ENCODE measurements at places on chromosomes 1 and 21.
A peak's percentile ranks its signal among the peaks of the same experiment; 100 is the strongest.

- peak; percentile 50 for DNase-seq
Measured at GRCh38 chr1:10692401-10693021, 103.9 kb downstream of the CASZ1 start.

DNA sequence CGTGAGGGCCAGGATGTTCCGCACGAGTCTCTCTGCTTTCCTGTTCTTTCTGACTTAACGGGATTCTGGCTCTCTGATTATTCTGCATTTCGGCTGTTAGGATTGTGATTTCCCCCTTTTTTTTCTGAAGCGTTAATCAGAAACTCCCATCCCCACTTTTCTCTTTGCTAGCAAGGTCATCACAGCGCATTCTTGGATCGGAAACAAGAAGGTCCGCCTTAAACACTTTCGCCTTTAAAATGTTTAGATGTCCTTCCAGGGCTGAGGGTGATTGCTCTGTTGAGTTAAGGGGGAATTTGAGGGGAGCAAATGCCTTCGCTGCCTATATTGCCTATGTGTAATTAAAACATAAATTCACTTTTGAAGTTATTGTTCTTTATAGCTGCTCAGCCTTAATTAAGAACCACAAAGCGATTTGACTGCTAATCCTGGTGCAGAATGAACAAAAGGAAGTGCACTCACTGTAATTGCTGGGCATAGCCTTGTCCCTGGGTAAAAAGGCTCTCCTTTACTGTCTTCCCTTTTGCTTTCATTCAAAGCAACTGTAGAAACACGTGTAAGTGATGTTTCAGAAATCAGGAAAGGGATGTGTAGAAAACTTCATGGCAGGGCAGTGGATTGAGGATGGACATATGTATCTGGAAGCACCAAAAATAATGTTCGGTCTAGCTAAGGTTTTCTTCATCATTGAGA is 1.2 kb downstream of the LAMC1 start:
- DNase-seq: no peak

- DNase-seq: peak; percentile 15
Measured at GRCh38 chr1:195939844-195940243, 668.4 kb downstream of the KCNT2 start.

GRCh38 chr21:31688603-31689368 is 29.3 kb downstream of the SOD1 start:
- DNase-seq: no peak

DNA sequence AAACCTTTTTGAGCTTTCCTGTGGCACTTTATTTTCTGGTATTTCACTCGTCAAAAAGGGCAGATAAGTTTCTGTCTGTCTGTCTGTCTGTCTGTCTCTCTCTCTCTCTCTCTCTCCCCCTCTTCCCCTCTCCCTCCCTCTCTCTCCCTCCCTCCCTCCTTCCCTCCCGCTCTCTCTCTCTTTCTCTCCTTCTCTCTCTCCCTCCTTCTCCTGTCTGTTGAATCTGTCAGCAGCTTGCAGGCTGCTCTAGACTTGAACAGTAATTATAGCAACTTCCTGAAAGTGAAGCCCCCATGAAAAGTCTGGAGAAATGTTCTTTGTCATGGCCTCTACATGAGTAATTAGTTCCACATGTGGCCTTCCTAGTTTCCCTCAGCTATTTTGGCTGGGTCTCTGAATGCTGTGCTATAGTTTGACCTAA is 275.2 kb upstream of the C1orf105 start:
- DNase-seq: no peak

- DNase-seq: no peak
Measured at GRCh38 chr1:159960721-159961381, 6.8 kb upstream of the SLAMF9 start.

DNA sequence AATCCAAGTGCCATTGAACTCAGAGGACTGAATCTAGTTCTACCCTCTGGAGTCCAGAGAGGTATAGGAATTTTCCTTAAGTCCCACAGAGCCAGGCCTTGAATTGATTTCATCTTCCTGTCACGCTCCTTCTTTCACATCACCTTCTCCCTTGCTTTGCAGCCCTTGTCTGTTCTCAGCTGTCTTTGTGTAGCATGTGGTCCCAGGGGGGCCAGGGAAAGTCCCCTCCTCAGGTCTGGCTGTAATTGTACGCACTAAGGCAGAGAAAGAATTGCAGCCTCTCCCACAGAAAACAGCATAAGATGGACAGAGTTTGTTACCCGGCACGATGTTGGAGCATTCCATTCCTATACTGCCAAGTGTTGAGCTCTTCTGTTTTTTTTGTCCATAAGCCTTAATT is 153.6 kb downstream of the FAM78B start:
- DNase-seq: no peak

GRCh38 chr1:53769780-53770179 is 30.8 kb upstream of the GLIS1 start:
- no peak for DNase-seq

GRCh38 chr1:69070660-69071373 is 496.9 kb upstream of the LRRC7 start:
- no peak for DNase-seq

DNA sequence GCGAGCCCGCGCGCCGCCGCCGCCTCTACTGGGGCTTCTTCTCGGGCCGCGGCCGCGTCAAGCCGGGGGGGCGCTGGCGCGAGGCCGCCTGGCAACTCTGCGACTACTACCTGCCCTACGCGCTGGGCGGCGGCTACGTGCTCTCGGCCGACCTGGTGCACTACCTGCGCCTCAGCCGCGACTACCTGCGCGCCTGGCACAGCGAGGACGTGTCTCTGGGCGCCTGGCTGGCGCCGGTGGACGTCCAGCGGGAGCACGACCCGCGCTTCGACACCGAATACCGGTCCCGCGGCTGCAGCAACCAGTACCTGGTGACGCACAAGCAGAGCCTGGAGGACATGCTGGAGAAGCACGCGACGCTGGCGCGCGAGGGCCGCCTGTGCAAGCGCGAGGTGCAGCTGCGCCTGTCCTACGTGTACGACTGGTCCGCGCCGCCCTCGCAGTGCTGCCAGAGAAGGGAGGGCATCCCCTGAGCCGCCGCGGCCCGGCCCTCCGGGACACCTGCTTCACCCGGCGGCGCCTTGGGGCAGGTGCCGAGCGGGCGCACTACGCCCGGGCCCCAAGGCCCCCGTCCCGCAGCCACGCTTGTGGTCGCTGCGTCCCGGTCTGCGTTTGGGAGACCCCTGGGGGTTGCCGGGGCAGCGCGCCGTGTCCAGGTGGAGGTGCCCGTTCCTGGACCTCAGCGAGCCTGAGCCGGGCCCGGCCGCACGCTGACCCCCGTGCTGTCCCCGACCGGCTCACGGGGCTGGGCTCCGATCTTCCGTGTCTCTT is 944 bp downstream of the B3GALT6 start:
- DNase-seq: no peak

- DNase-seq: peak; percentile 90
Measured at GRCh38 chr1:205301205-205301821, 20.2 kb downstream of the NUAK2 start.

GRCh38 chr1:110091381-110091780 is 20.9 kb upstream of the UBL4B start:
- no peak for DNase-seq

GRCh38 chr1:59814901-59815825 is at the start of gene HOOK1:
Gene HOOK1 (plus strand): TSS chr1:59814949. CDS start chr1:59815118, 169 bp downstream.
- peak; percentile 36 for DNase-seq

DNA sequence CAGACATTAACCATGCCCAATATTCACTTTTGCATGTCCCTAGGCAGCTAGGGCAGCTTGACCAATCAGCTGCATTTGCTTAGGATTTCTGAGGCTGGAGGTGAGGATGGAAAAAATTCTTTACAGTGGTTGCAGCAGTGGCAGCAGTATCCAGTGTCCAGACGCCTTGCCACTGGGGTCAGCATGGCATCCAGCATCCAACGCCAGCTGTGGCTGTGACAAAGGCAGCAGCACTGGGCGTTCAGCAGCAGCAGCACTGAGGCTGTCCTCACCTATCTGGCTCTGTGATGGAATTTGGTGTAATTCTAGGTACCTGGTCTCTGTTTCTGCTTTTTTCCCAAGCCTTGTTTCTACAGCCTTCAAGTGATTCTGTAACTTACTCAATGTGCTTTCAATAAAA is 15.5 kb downstream of the RHBDL2 start:
- no peak for DNase-seq

DNA sequence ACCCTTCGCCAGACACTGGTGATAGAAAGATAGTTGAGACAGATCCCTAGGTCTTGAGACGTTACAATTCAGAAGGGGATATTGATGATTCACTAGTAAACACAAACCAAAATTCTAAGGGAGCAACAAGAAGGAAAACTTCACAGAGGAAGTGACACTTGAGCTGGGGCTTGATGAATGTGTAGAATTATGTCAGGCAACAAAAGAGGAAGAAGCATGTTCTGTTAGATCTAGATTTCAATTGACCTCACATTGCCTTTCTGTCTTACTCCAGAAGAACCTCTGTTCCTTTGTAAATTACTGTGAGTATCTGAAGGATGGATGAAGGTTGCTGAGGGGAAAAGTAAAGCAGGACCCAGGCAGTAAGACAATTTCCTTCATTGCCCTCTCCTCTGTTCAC is 328.2 kb downstream of the KCTD3 start:
- no peak for DNase-seq

GRCh38 chr1:233565313-233565712 is 48.6 kb upstream of the KCNK1 start:
- no peak for DNase-seq

DNA sequence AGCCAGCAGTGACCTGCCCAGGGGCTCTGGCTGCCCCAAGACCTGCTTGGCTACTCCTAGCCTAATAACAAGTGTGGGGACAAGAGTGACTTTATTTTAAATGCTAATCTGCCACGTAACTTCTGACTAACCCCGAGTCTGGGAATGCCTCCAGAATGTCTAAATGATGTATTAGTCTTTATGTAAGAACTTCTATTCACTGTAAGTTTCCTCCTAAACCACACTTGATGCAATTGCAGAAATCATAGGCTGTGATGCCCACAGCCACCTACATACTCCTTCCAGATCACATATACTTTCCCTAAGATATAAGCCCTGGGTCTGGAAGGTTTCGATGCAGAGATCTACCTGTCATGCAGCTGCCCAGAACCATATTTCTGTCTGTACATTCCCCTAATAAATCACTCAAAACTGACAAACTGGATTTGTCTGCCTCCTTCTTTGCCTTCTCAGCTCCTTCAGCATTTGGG is 5.9 kb upstream of the VPS45 start:
- no peak for DNase-seq

- DNase-seq: peak; percentile 55
Measured at GRCh38 chr1:1304331-1305299, 3.1 kb downstream of the ACAP3 start.

GRCh38 chr1:43619996-43620920 is 29.7 kb upstream of the KDM4A start:
- DNase-seq: peak; percentile 17

DNA sequence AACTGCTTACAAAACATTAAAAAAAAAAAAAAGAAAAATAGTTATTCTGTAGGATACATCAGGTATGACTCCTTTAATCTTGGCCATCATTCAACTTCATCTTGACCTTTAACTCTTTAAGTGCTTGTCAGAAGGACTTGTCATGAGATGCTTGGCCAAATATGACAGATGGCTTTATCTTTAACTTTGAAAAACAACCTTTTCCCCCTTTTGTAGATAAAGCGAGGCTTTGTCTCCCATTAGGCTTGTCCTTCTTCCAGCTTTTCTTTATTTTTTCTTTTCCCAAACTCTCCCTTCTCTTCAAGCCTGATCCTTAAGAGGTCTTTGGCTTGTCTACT is 2.3 kb downstream of the SRSF10 start:
- DNase-seq: no peak

- no peak for DNase-seq
Measured at GRCh38 chr1:159188375-159188788, 16.3 kb upstream of the ACKR1 start.

DNA sequence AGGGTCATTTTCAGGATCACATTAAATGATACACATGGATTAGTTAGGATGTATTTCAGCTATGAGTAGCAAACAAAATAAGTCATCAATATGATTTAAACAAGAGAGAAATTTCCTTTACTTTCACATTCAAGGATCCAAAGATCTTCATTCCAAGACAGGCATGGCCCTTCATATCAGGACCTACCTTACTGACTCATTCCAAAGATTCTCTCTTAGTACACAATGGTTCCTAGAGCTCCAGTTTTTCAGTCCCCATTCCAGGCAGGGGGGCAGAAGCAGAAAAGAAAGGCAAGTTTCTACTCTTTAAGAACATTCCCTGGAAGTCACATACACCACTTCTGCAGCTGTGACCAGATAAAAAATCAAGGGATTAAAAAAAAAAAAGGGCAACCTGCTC is 23.7 kb downstream of the RGS2 start:
- no peak for DNase-seq

DNA sequence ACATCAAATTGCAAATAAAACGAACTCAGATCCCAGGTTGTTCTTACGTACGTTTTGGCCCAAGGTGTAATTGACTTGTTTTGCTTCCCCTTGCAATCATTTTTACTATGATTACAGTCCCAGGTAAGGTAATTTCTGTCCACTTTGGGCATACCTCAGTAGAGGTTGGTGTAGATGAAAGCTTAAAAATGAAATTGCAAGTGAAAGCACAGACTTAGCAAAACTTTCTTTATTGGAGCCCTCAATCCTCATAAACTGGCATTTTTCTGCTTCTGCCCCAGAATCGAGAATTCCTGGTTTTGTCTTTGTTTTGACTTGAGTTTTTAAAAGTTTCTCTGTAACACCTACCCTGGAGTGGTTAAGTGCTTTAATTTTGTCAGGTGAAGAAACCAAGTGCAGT is 9.4 kb downstream of the MRPS6 start:
- no peak for DNase-seq

- DNase-seq: peak; percentile 78
Measured at GRCh38 chr1:93667642-93668041, 14.0 kb downstream of the BCAR3 start.

GRCh38 chr21:27024301-27024700 is 57.4 kb upstream of the ADAMTS5 start:
- DNase-seq: peak; percentile 51

DNA sequence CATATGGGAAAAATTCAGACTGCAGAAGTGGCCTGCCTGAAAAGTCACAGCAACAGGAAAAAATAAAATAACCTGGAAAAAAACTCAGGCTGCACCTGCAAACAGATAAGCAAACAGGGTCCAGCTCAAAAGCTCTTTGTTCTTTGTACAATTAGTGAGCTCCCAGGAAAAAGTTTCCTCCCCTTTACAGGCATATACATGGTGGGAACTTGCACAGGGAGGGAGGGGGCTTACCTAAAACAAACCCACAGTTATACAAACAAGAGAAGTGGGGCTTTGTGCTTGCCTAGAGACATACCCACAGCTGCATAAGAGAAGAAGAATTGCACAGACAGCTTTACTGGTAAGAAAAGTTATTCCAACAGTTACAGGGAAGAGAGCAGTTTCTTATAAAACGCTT is 31.7 kb upstream of the COG2 start:
- no peak for DNase-seq

DNA sequence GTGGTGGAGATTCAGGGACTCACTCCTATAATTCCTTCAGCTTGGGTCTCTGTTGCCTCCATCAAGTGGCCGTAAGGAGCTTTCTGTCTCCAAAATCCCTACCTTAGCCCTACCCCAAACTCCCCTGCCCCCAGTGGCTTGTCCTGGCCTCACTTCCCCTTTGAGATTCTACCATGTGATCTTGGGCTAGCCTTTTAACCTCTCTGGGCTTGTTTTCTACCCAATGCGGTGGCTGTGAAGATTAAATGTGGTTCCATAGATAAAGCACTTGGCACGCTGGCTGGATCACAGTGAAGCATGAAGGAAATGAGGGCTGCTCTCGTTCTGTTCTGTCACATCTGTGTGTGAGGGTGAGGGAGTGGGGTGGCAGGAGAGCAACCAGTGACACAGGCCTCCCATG is 43.6 kb downstream of the FAAH start:
- no peak for DNase-seq

- peak; percentile 40 for DNase-seq
Measured at GRCh38 chr21:32403201-32403777, 9.2 kb upstream of the EVA1C start.

GRCh38 chr1:99808391-99809115 is 41.6 kb upstream of the AGL start:
- DNase-seq: peak; percentile 93
